CD4-positive, alpha-beta T cell treated with Interleukin-4 for 4 hours (primary cell): ENCODE measurements at places on chromosomes 7 and 10.

GRCh38 chr10:110502851-110503301, 5.2 kb downstream of the DUSP5 start:
- DNase-seq, result peak; percentile 56

DNA sequence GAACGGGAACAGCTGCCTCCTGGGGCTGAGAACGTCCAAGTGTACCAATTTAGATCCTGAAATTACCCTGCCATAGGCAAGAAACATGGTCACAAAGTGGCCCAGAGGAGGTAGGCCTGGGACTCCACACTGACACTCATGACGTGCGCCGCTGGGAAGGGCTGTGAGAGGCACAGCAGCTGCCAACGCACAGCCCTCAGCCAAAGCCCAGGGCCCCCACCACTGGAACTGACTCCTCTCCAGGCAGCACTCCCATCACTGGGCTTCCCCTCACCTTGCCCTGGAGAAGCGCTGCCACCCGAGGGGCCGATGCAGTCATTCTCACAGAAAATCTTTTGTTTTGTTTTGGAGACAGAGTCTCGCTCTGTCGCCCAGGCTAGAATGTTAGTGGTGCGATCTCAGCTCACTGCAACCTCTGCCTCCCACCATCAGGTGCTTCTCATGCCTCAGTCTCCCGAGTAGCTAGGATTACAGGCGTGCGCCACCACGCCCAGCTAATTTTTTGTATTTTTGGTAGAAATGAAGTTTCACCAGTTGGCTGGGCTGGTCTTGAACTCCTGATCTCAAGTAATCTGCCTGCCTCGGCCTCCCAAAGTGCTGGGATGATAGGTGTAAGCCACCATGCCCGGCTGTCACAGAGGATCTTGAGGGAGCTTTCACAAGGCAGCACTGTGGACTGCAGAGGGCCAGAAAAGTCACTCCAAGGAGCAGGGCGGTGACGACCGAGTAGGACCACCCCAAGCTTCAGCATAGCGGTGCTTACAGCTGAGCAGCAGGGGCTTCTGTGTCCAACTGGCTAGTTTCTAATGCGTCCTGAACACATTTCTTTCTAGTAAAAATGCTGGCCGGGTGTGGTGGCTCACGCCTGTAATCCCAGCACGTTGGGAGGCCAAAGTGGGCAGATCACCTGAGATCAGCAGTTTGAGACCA, 13.5 kb downstream of the GUSB start:
- DNase-seq, result no peak

DNA sequence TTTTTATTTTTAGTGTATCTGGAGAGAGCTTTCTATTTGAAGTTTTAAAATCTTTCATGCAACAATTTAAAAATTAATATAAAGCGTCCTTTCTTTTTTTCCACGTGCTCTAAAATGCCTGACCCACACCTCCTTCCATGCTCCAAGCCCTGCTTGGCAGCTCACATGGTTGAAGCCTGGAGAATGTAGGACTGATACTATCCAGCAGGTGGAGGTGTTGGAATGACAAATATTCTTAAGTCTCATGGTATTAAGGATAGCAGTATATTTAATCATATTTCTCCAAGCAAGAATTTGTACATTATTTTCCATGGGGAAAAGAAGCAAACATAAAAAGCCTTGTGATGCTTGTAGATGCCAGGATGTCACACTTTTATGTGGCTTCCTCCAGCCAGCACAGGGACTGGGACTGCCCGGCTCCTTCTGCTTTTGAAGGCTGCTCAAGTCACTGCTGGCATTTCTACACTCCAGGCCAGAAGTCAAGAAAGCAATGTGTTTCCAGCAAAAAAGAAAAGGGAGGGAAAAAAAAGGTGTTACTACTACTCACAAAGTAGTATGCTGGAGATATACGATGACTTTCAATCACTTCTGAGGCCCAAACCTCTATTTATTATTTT, 49.7 kb downstream of the BZW2 start:
- no peak for DNase-seq

GRCh38 chr7:88480271-88480670, 173.6 kb upstream of the STEAP4 start:
- DNase-seq, result no peak

- no peak for DNase-seq
Measured at GRCh38 chr7:133540096-133540860, 287.4 kb downstream of the EXOC4 start.

DNA sequence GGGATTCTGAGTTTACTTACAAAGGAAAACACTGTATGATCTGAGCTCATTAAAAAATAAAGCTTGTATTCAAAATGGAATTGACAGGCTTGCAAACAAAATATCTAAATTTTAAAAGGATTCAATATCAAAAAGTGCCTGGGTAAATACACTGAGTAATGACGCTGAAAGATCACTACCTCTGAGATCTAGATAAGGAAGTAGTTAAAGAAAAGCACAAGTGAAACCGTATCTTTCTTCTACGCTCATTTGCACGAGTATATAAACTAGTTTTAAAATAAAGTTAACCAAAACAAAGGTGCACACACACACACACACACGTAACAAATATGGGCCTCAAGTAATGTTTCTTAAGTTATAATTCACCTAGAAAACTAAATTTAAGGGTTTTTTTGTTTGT, 93.4 kb downstream of the SNX13 start:
- DNase-seq, result no peak

GRCh38 chr7:90698616-90699015, 102.5 kb downstream of the CDK14 start:
- no peak for DNase-seq

GRCh38 chr10:89159316-89159715, 47.8 kb downstream of the CH25H start:
- DNase-seq, result no peak

- DNase-seq, result no peak
Measured at GRCh38 chr7:87702326-87702725, 74.1 kb downstream of the RUNDC3B start.

- no peak for DNase-seq
Measured at GRCh38 chr10:59000162-59000825, 176.1 kb upstream of the PHYHIPL start.

DNA sequence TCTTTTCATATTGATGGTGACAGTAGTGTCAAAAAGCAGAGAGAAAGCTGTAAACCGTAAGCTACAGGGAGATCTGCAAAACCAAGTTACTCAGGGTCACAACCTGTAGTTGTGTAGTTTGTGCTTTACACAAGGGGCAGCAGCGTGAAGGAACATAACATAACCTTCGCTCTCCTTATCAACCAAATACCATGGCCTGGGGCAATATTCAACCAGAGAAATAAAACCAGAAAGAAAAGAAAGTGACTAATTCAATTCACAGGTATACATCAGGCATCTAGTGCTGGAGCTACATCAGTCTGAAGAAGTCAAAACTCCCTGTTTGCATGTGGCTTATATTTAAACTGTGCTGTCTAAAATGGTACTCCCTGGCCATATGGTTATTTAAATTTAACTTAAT, 224.3 kb downstream of the TWIST1 start:
- no peak for DNase-seq

DNA sequence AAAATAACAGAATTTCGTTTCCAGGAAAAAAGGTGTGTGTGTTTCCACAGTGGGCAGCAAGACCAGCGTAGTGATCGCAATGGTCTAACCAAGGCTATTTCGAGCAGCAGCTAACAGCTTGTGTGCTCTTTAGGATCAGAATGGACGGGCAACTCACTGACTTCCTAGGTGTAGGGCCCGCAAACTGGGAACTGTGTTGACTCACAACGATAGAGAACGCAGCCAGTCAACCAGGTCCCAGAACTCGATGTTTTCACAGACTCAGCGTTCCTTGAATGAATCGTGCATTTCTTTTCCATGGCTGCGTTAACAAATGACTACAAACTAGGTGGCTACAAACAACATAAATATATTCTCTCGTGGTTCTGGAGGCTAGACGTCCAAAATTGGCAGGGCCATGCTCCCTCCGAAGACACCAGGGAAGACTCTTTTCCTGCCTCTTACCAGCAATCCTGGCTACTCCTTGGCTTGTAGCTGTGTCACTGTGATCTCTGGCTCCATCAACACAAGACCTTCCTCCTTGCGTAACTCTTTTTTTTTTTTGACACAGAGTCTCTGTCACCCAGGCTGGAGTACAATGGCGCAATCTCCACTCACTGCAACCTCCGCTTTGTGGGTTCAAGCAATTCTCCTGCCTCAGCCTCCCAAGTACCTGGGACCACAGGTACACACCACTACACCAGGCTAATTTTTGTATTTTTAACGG, 39.1 kb downstream of the PODXL start:
- no peak for DNase-seq

DNA sequence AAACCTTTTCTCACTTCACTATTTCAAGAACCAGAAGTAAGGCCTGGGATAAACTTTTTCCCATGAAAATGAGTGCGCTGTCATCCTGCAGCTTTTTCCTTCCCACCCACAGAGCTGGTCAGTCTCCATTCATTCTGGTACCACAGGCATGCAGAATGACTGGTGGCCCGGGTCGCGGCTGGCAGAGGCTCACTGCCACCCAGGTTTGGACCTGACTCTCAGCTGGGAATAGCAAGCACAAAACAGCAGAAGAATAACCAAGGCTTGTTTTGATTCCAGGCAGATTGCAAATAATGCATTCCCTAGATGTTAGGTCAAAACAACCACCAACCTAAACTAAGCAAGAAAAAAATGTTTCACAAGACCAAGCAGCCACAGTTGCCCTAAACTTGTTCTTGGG, 190.5 kb upstream of the NRP1 start:
- no peak for DNase-seq

DNA sequence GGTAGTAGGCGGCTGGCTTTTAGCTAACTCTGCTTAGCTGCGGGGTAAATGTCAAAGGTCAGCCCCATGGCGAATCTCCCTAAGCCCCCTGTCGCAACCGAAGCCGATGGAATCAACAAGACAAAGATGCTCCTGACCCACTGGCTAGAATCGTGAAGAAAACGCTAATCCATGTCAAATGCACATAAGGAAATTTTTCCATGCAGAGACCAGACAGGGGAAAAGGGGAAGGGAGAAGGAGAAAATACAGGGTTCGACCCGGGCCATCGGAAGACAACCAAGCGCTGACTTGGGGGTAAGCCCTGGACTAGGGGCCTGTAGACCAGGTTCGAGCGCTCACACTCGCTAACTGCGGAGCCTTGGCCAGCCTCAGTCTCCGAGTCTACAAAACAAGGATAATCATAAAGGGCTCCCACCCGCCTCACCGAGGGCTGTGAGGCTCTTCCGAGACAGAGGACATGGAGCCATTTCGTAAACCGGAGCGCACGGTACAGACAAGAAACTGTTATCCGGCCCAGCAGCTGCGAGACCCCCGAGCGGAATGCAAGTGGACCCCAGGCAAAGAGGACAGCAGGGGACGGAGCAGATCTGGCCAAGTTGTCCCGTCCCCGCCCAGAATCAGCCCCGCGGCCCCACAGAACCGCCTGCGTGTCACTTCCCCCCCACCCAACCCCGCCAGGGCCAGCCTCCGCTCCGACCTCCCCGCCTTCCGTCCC, 507 bp downstream of the SAR1A start:
- DNase-seq, result no peak

DNA sequence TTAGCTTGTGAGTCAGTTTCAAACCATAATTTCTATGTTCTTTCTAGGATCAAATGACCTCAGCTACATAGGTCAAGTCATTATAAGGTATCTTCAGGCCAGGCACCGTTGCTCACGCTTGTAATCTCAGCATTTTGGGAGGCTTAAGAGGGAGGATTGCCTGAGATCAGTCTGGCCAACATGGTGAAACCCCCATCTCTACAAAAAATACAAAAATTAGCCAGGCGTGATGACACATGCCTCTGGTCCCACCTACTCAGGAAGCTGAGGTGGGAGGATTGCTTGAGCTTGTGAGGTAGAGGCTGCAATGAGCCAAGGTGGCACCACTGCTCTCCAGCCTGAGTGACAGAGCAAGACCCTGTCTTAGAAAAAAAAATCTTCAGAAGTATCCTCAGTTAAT, 362.3 kb downstream of the GATA3 start:
- DNase-seq, result peak; percentile 64

GRCh38 chr10:78991187-78991586, 77.6 kb upstream of the ZMIZ1 start:
- DNase-seq, result peak; percentile 37

- no peak for DNase-seq
Measured at GRCh38 chr10:71094712-71095390, 117.5 kb upstream of the UNC5B start.

DNA sequence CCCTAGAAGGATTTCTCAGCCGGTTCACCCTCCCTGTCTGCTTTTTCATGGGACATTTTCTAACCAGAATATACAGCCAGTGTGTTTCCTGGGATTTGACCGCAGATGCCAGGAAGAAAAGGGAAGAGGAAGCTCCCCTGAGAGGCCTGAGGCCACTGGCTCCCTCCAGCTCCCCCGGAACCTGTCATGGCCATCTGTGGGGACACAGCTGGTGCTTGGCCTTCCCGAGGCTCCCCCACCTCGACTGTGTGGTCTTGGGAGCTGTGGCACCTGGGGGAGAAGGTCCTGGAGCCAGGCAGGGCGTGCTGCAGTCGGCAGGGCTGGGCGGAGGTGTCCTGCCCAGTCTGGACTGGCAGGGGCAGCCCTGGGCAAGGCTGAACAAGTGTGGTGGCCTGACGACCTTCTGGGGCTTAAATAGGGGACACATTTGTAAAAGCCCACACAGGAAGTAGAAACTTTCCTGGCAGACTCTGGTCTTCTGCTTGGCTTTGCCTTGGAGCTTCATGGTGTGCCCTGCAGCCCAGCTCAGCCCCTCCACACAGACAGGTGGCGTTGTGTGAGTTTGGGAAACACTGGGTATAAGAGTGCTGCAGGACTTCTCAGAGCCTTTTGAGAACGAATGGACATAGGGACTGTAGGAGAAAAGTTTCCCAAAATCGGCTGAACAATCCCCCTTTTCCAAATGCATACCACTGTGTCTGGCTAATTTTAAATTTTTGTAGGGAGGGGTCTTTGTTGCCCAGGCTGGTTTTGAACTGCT, 6.8 kb downstream of the BRI3 start:
- no peak for DNase-seq

- DNase-seq, result no peak
Measured at GRCh38 chr10:130341356-130341755, 205.2 kb downstream of the GLRX3 start.

- DNase-seq, result no peak
Measured at GRCh38 chr7:104978460-104978859, 35.5 kb upstream of the KMT2E start.

DNA sequence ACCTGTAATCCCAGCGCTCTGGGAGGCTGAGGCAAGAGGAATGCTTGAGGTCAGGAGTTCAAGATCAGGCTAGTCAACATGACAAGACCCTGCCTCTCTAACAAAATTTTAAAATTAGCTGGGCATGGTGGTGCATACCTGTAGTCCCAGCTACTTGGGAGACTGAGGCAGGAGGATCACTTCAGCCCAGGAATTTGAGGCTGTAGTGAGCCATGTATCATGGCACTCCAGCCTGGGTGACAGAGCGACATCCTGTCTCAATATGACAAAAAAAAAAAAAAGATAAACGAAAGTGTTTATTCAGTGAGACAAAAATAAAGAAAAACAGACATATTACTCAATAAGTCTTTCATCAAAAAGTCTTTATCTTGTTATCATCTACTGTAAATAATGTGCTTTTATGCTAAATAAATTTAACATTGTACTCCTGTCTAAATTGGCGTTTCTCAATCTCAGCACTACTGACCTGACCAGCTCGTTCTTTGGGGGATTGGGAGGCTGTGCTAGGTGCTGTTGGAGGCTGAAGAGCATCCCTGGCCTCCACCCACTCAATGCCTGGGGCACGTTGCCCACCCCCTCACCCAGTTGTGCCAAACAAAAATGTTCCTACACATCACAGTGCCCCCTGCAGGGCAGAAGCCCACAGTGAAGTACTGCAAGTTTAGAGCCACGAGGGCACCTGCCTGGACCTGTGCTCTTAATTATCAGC, 57.7 kb downstream of the NCAPG2 start:
- no peak for DNase-seq

GRCh38 chr10:24722131-24722675, 1.5 kb downstream of the ARHGAP21 start:
- peak; percentile 26 for DNase-seq

GRCh38 chr10:61301575-61301974, 151.6 kb downstream of the TMEM26 start:
- no peak for DNase-seq
